ENCODE measurements at places on chromosomes 7 and 10.

DNA sequence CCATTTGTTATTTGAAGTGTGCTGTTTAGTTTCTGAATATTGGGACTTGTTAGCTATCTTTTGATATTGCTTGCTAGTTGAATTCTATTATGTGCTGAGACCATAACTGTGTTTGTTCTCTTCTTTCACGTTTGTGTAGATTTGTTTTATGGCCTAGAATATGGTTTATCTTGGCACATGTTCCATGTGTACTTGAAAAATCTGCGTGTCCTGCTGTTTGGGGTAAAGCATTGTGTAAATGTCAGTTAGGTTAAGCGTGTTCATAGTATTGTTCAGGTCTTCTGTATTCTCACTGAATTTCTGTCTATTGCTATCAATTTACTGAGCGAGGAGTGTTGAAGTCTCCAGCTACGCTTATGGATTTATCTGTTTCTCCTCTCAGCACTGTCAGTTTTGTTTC is 19.4 kb downstream of the MMP21 start:
- DNase-seq, result no peak

DNA sequence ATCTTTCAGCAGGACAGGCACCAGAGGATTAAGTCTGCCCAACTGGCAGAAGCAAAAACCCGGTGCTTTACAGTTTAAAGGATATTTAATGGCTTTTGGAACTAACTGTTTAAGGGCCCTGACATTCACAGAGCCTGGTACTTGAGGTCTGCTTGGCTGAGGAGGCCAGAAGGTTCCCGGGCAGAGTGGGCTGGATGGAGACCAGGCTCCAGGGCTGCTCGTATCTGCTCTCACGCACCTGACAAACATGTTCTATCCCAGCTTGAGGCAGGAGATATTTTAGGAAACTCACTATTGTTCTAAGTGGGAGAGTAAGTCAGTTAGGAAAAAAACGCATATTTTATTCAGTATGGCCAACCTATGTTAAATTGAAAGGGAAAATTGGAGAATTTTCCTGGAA is 143.5 kb downstream of the ZMYND11 start:
- no peak for DNase-seq

- DNase-seq, result no peak
Observed at GRCh38 chr7:151754142-151754590, 122.7 kb downstream of the PRKAG2 start.

GRCh38 chr7:46157931-46158330 is 236.9 kb upstream of the IGFBP3 start:
- DNase-seq, result no peak

- DNase-seq, result no peak
Observed at GRCh38 chr7:30369879-30370278, 85.5 kb downstream of the ZNRF2 start.

DNA sequence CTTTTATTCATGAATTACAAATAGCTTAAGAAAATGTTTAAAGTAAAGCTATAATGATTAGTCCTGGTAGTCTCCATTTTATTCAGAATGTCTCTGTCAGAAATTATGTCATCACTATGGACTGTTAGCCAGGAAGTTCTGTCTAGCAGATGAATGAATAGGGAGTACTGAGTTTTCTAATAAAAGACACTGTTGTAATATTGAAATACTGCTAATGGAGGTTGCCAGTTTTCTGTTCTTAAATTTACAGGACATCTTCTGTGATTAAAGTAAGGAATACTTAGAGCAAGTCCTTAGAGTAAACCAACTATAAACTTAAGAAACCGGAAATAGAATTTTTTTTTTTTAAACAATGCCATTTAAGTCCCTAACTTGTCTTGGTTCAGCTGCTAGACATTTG is 309.8 kb downstream of the ADK start:
- DNase-seq, result no peak

DNA sequence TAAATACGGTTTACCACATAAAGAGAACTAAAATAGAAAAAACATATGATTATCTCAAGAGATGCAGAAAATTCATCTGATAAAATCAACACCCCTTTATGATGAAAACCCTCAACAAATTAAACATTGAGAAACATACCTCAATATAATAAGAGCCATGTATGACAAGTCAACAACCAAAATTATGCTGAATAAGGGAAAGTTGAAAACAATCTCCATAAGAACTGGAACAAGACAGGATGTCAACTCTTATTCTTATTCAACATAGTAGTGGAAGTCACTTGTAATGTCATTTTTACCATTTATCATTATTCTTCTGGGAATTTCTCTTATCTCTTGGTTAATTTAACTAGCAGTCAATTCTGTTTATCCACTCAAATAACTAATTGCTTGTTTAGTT is 79.0 kb downstream of the PCDH15 start:
- DNase-seq, result no peak

GRCh38 chr7:15848901-15849300 is 162.4 kb upstream of the MEOX2 start:
- no peak for DNase-seq

DNA sequence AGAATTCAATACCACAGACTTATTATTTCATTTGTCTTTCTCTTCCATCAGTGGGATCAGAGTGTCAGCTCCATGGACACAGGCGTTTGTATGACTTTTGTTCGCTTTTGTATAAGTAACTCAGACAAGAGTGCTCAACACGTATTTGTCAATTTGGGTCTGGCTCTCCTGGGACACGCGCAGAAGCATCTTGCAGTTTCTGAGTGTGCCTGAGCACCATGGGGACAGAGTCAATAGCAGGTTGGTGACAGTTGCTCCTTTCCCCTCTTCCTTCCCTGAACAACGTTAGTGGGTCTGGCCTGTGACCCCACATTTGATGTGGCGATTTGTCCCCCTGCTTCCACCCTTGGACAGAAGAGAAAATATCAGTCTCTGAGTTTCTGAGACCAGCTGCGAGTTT is 120.4 kb upstream of the SDK1 start:
- no peak for DNase-seq

GRCh38 chr7:32587411-32587948 is 92.2 kb downstream of the AVL9 start:
- DNase-seq, result no peak

- no peak for DNase-seq
Observed at GRCh38 chr10:77983384-77984341, 45.7 kb downstream of the POLR3A start.

DNA sequence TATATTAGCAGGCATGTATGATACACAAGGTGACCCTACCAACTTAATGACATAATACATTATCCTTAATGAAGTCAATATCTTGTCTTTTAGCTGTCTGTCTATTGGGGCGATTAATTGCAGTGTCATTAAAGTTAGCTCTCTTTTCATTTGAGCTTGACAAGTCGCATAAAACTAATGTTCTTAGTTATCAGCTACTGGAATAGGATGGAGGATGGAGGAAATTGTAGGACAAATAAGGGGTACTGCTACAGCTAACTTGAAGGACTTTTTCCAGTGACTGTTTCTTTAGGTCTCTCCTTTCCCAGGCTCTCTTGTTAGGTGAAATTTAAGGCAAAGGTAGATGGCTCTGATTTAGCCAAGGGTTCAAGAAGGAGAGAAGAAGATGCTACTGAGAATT is 506.4 kb downstream of the LRMDA start:
- no peak for DNase-seq

DNA sequence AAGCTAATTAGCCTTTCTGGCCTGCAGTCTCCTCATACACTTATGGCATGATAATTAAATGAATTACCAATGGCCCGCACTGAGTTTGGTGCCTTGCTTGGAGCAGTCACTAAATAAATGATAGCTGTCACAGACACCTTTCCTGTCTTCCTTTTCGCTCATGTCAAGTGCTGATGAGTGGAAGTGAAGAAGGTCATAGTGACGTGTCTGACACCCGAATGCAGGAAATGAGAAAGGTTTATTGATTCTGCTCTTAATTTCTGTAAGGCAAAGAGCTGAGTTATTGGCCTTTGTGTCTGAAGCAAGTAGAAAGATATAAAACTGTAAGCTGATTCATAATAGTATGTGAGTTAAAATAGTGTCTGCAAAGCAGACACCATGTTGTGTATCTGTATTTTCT is 13.2 kb upstream of the ESYT2 start:
- no peak for DNase-seq

DNA sequence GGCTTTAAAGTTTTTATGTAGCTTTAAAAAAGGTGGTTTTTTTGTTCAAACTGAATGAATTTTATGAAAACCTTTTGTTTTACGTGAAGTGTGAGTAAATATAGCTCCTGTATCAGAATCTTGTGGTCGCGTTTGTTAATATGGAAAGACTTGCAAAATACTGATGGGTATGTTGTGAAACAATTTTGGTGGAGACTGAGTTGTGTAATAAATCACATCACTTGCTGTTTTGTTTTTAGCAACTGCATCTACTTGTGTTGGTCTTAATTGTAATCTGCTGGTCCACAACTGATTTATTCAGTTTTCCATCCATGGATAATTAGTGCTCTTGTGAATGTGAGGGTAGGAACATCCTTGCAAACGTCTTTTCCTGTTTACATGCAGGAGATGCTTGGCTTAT is 10.5 kb downstream of the PLXDC2 start:
- no peak for DNase-seq

DNA sequence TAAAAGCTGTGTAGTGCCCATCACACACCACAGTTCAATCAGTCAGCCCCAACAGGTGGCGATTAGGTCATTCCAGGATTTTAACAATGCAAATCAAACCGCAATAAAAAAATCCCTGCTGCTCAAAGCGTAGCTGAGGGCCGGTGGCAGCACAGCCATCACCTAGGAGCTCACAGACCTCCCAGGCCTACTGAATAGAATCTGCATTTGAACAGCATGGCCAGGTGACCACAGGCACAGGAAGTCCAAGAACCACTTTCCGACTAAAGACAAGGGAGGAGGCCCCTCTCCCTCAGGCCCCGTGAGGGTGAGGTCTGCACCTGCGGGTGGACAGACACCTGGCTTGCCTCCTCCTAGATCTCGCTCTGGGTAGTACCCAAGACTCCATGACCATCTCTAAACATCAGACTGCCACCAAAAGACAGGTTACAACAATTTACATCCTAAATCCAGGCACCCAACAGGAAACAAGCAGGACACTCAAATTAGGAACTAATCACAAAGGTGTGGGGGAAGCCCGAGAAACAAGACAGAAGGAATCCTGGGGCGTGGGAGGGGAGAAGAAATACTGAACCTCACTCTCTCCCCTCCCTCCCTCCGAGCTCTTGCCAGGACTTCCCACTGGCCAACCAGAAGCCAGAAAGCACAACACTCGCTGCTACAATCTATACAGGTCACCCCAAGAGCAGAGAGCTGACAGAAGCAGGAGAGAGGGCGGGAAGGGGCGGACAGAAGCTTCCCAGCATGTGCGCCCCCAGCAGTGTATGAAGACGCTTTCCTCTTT is 19.2 kb downstream of the GNA12 start:
- no peak for DNase-seq

GRCh38 chr10:112409755-112410154 is 35.8 kb downstream of the ACSL5 start:
- DNase-seq, result no peak

DNA sequence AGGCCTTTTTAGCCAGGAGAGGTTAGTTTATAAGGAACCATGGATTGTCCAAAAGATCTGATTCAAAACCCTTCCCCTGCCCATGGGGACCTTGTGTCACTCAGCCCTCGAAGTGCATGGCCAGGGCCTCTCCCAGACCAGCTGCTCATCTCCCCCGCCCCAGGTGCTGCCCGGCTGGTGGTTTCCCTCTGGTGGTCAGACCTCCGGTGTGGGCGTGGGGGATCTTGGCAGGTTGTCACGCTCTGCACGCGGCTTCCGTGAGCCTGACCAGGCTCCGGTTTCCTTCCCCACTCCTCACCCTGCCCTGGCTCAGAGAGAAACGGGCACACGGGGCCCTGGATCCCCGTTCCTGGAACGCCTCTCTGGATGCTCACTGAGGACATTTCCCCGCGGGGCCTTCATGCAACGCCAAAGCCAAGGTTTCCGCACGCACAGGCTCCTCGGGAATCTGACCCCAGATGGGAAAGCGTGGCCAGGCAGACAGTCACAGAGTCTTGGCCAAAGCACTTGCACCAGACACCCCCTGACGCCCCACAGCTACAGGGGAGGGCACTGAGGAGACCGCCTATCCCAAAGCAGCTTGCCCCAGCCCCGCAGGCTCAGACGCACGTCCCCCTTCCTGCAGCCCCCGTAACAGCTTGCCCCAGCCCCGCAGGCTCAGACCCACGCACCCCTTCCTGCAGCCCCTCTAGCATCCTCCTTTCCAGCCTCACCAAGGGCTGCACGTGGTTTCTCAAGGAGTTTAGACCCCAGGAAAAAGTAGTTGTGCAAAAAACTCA is 7.8 kb upstream of the DIP2C start:
- no peak for DNase-seq

- no peak for DNase-seq
Observed at GRCh38 chr7:2088801-2089200, 143.9 kb downstream of the MAD1L1 start.

DNA sequence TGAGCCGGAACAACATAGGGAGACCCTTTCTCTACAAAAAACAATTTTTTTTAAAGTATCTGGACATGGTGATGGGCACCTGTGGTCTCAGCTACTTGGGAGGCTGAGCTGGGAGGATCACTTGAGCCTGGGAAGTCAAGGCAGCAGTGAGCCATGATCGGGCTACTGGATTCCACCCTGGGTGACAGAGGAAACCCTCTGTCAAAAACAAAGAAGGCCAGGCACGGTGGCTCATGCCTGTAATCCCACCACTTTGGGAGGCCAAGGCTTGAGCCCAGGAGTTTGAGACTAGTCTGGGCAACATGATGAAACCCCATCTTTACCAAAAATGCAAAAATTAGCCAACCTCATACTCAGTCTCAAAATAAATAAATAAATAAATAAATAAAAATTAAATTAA is 19.9 kb upstream of the ZCCHC24 start:
- DNase-seq, result no peak

Measured in CD4-positive, alpha-beta T cell treated with Interleukin-4 for 4 hours (primary cell).